ENCODE measurements at places on chromosomes 16 and 17. TPM values are rescaled to one million over a fixed set of nuclear protein-coding genes. Genes with fewer than 3 reads are reported as not detected.

DNA sequence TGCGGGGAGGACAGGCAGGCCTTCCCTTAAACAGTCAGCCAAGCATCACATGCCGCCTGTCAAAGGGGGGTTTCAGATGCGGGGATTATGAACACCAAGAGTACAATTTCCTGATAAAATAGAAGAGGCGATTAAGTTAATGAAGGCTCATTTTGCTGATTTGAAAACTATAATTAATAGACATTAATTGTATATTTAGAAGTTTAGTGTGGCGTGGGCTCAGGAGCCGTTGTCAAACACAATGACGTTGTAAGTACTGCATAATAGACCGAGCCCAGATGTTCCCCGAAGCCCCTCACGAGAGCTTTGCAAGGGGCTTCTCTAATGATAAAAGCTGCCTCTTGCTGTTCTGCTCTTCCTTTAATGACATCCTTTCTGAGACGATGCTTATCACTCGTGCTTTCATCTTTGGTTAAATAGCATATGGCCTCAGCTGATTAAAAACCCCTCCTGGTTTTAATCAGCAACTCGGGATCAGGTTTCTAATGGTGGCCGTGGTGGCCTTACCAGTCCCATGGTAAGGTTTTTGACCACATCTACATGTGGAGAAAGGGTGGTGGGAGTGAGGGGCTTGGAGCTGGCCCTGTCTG lies 28.2 kb downstream of the SNX20 start:
- DNase-seq, result no peak
- no peaks in the 10 kb centered on the region for H3K36me3 ChIP-seq
- no peak overlapping the region for H3K4me3 ChIP-seq
- no peaks in the 10 kb centered on the region for H3K4me1 ChIP-seq
- no peaks in the 10 kb centered on the region for H3K27me3 ChIP-seq
- no peak overlapping the region for H3K27ac ChIP-seq

DNA sequence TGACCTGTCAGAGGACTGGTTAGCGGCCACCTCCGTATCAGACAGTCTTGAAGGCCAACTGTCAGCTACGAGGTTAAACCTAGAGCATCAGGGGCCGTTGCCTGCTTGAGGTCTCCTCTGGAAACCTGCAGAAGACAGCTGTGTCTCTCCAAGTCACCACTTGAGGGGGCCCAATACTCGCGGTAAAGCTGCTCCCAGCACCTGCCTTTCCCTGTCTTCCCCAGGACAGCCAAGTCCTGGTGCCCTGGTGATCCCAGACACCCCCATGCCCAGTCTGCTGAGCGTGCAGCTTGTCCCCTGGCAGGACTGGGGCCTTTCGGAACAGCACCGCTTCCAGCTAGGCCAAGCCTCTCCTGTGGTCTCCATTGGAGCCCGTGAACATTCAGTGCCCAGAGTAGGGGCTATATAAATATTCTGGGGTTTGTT lies 80.1 kb downstream of the DNAH17 start:
- H3K27me3 ChIP-seq, result no peaks in the 10 kb centered on the region
- H3K36me3 ChIP-seq, result no peaks in the 10 kb centered on the region
- H3K4me1 ChIP-seq, result no peaks in the 10 kb centered on the region
- no peak overlapping the region for H3K4me3 ChIP-seq
- DNase-seq, result peak; percentile 57

CTF1 gene
- 0.93 TPM for polyA plus RNA-seq

DNA sequence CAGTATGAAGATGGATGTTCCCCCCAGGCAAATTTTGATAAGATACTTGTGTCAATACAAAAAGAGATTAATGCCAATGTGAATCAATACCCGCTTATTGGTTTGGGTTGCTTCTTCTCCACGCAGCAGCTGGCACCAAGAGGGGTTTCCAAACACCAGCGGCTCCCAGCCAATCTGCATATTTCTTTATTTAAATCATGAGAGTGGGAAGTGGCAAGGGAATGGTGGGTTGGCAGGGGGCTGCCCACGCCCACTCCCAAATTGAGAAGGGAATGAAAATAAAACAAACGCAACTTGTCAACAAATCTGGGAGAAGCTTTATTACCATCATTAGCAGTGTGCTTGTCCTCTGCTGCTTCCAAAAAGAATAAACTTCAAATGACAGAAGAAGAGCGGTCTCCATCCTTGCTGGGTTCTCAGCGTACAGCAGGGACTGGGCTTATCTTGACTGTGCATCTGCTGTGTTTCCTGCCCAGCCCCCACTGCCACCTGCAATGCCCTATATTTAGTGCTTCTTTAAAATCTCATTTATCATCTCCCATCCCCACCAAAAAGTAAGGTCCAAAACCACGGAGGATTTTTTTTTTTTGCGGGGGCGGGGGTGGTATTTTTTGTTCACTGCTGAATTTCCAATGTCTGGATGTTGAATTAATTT lies 34.9 kb upstream of the C16orf78 start:
- no peaks in the 10 kb centered on the region for H3K27me3 ChIP-seq
- H3K27ac ChIP-seq, result no peak overlapping the region
- H3K36me3 ChIP-seq, result no peaks in the 10 kb centered on the region
- no peak for DNase-seq

GRCh38 chr16:87554754-87555427 lies 47.4 kb upstream of the JPH3 start:
- DNase-seq, result peak; percentile 97
- no peaks in the 10 kb centered on the region for H3K27me3 ChIP-seq
- no peak overlapping the region for H3K4me3 ChIP-seq
- H3K27ac ChIP-seq, result peak overlapping the region; percentile 88
- no peaks in the 10 kb centered on the region for H3K36me3 ChIP-seq

- H3K36me3 ChIP-seq, result no peaks in the 10 kb centered on the region
- H3K27me3 ChIP-seq, result no peaks in the 10 kb centered on the region
- no peak overlapping the region for H3K4me3 ChIP-seq
- H3K4me1 ChIP-seq, result peaks cover 14% of the 10 kb centered on the region
- DNase-seq, result no peak
- H3K27ac ChIP-seq, result no peak overlapping the region
These were observed 3.3 kb upstream of the ZG16B start for GRCh38 chr16:2826591-2827373.

PRSS33 gene
- not detected for polyA plus RNA-seq

- H3K36me3 ChIP-seq, result peaks cover 31% of the 10 kb centered on the region
- H3K27me3 ChIP-seq, result no peaks in the 10 kb centered on the region
- peak overlapping the region; percentile 34 for H3K27ac ChIP-seq
These were observed 4.2 kb upstream of the ATXN7L3 start for GRCh38 chr17:44203731-44204440.
